ENCODE measurements at places on chromosomes 12 and 14.

DNA sequence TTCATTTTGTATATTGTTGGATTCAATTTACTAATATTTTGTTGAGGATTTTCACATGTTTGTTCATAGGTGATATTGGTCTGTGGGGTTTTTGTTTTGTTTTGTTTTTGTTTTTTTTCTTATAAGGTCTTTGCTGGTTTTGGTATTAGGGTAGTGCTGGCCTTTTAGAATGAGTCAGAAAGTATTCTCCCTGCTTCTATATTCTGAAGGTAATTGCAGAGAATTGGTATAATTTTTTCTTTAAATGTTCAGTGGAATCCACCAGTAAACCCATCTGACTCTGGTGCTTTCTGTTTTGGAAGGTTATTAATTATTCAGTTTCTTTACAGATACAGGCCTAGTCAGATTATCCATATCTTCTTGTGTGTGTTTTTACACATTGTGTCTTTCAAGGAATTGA is 8.9 kb downstream of the TOGARAM1 start:
- no peak for DNase-seq

DNA sequence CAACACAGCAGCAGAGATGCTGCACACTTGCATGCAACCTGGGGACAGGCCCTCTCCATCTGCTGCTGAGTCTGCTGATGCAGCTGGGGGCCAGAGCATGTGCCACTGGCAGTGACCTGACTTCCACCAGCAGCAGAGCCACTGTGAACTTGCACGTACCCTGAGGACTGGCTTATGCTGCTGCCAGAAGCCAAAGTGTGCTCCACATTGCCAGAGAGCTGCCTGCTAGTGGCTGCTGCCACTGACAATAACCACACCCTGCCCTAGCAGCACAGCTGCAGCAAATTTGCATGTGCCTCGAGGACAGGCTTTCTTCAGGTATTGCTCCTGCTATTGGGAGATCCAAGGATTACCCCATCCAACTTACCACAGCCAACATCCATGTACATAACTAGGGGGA is 4.5 kb upstream of the PRR4 start:
- no peak for DNase-seq

GRCh38 chr14:51933191-51933590 is 56.2 kb upstream of the RTRAF start:
- DNase-seq, result no peak

DNA sequence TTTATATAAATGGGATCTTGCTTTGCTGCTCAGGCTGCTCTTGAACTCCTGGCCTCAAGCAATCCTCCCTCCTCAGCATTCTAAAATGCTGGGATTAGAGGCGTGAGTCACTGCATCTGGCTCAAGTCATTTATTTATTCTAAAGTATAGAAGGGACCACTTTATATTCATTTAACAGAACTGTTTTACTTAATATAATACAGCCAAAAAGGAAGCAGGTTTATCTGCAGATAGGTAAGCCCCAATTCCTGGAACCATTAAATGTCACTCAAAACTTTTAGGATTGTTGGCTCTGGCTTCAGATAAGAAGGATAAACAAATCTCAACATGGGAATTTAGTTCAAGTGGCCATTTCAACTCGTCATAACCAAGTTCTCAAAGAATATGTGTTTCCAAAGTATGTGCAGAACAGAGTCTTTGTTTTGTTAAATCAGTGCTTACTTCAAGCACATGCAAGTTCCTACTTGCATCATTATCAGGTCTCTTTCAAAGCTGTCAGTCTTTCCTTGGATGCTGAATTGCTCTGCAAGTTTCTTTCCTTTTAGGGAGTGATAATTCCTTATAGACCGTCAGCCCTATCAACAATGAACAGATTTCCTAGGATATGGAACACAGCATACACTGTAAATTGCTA is 60.4 kb downstream of the KITLG start:
- DNase-seq, result no peak

DNA sequence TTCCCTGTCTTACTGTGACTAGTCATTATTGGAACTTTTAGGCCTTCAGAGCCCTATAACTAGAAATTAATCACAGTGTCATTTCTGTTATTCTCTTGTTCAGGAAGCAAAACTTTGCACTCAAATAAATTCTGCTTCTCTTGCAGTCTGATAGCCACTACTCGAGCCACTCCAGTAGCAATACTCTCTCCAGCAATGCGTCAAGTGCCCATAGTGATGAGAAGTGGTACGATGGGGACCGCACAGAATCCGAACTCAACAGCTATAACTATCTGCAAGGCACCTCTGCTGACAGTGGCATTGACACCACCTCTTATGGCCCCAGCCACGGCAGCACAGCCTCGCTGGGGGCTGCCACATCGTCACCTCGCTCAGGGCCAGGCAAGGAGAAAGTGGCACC is 223.2 kb upstream of the RGS6 start:
- no peak for DNase-seq
